Uterus (tissue), 4 donors: ENCODE measurements at places on chromosomes 2 and 18. TPM values are rescaled to one million over a fixed set of nuclear protein-coding genes. Genes with fewer than 3 reads are reported as not detected.

The PLA2R1 gene
- total RNA-seq: 24.5 TPM

The CDC42EP3 gene
- 66.9 TPM for total RNA-seq

The HIBCH gene
- 53.9 TPM for total RNA-seq

The REG3G gene
- total RNA-seq: not detected

The SPATS2L gene
- total RNA-seq: 66.1 TPM

The REEP1 gene
- 9.7 TPM for total RNA-seq

The ERFE gene
- not detected for total RNA-seq

The ANKRD30B gene
- not detected for total RNA-seq

The MFSD2B gene
- 1.4 TPM for total RNA-seq

The SATB2 gene
- 1.9 TPM for total RNA-seq

GRCh38 chr2:98388081-98388480 lies 41.8 kb downstream of the CNGA3 start:
- DNase-seq: no peak
- H3K27me3 ChIP-seq: no peaks in the 10 kb centered on the region
- no peaks in the 10 kb centered on the region for H3K36me3 ChIP-seq
- H3K4me3 ChIP-seq: no peak overlapping the region

GRCh38 chr18:65544701-65545100 lies 206.1 kb upstream of the CDH7 start:
- DNase-seq: no peak
- H3K27me3 ChIP-seq: no peaks in the 10 kb centered on the region
- H3K4me1 ChIP-seq: no peaks in the 10 kb centered on the region
- no peaks in the 10 kb centered on the region for H3K36me3 ChIP-seq
- no peak overlapping the region for H3K27ac ChIP-seq
- H3K4me3 ChIP-seq: no peak overlapping the region

DNA sequence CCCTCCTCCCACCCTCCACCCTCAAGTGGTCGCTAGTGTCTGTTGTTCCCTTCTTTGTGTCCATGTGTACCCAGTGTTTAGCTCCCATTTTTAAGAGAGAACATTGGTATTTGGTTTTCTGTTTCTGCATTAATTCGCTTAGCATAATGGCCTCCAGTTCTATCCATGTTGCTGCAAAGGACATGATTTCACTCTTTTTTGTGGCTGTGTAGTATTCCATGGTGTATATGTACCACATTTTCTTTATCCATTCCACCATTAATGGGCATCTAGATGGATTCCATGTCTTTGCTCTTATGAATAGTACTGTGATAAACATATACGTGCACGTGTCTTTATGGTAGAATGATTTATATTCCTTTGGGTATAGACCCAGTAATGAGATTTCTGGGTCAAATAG lies 42.9 kb downstream of the TSPYL6 start:
- H3K4me1 ChIP-seq: no peaks in the 10 kb centered on the region
- no peaks in the 10 kb centered on the region for H3K36me3 ChIP-seq
- H3K27ac ChIP-seq: no peak overlapping the region
- no peak for DNase-seq

- no peak overlapping the region for H3K27ac ChIP-seq
- no peaks in the 10 kb centered on the region for H3K4me1 ChIP-seq
- DNase-seq: no peak
These were observed 563.9 kb downstream of the DCC start for GRCh38 chr18:52903857-52904256.

- H3K4me1 ChIP-seq: no peaks in the 10 kb centered on the region
- no peaks in the 10 kb centered on the region for H3K36me3 ChIP-seq
- no peak for DNase-seq
- no peaks in the 10 kb centered on the region for H3K27me3 ChIP-seq
- no peak overlapping the region for H3K4me3 ChIP-seq
These were observed 2089.7 kb upstream of the CELF4 start for GRCh38 chr18:39655341-39655740.

DNA sequence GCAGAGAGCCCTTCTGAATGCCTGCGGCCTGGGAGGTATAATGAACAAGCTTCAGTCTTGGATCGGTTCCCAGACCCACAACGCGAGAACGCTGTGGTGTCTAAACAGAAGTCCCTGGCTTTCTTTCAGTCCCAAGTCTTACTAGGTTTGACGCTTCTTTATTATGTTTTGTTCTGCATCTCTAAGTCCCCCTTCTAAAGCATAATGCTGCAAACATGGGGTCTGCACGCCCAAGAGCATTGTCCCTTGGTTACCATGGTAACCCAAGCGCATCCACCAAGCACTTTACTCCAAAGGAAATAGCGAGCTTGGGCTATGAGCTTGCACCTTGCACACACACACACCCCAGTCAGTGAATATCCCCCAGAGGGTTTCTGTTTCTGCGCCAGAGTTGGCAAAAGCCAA lies 193.7 kb downstream of the INO80D start:
- no peaks in the 10 kb centered on the region for H3K27me3 ChIP-seq
- no peak overlapping the region for H3K27ac ChIP-seq
- H3K36me3 ChIP-seq: no peaks in the 10 kb centered on the region
- H3K4me1 ChIP-seq: no peaks in the 10 kb centered on the region

GRCh38 chr2:113273981-113274380 lies 4.7 kb downstream of the PAX8 start:
- H3K27ac ChIP-seq: no peak overlapping the region
- DNase-seq: no peak
- H3K4me1 ChIP-seq: no peaks in the 10 kb centered on the region
- no peaks in the 10 kb centered on the region for H3K36me3 ChIP-seq
- H3K4me3 ChIP-seq: no peak overlapping the region
- H3K27me3 ChIP-seq: peaks cover 54% of the 10 kb centered on the region

- DNase-seq: no peak
- H3K4me1 ChIP-seq: peaks cover 7% of the 10 kb centered on the region
- H3K4me3 ChIP-seq: no peak overlapping the region
- no peaks in the 10 kb centered on the region for H3K27me3 ChIP-seq
These were observed 1.5 kb downstream of the NDC80 start for GRCh38 chr18:2572892-2573291.

GRCh38 chr2:206127656-206128055 lies 31.6 kb downstream of the NDUFS1 start:
- no peak overlapping the region for H3K4me3 ChIP-seq
- H3K4me1 ChIP-seq: no peaks in the 10 kb centered on the region
- DNase-seq: no peak
- no peaks in the 10 kb centered on the region for H3K36me3 ChIP-seq
- H3K27ac ChIP-seq: no peak overlapping the region
- H3K27me3 ChIP-seq: no peaks in the 10 kb centered on the region

- no peaks in the 10 kb centered on the region for H3K36me3 ChIP-seq
- no peak overlapping the region for H3K4me3 ChIP-seq
These were observed 139.9 kb downstream of the TANC1 start for GRCh38 chr2:159108181-159108893.

DNA sequence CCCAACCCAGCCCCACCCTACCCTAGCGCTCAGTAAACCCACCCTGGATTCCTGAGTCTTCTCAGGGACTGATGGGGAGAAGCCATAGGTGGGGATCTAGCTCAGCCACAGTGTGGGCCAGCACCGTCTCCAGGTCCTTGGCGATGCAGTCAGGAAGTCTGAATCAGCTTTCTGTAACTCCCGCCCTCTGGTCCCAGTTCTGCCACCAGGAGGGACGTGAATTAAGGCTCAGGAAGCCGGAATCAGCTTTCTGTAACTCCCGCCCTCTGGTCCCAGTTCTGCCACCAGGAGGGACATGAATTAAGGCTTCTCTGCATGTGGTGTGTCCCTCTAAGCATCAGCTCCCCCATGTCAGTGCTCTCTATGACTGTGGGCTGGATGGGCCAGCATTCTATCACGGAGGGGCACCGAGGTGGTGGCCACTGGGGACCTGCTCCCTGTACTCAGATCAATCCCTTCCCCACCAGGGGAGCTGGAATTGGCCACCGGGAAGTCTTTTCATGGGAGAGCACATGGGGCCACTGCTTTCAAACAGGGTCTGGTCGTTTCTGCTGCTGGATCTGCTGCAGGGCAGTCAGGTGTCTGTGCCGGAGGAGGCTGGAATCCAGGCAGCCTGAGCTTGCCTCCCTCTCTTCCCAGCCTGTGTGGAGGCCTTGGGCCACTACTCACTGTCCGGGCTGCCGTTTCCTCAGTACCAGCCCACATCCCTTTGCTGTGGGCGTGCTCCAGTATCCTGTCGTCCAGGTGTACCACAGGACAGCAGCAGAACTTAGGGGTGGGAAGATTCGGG lies 24.7 kb downstream of the ASB18 start:
- peaks cover 5% of the 10 kb centered on the region for H3K4me1 ChIP-seq
- no peak overlapping the region for H3K27ac ChIP-seq
- DNase-seq: no peak
- H3K27me3 ChIP-seq: peaks cover 24% of the 10 kb centered on the region

GRCh38 chr18:36307513-36307912 lies 10.0 kb downstream of the FHOD3 start:
- no peaks in the 10 kb centered on the region for H3K4me1 ChIP-seq
- no peaks in the 10 kb centered on the region for H3K27me3 ChIP-seq
- H3K36me3 ChIP-seq: no peaks in the 10 kb centered on the region
- DNase-seq: no peak

- no peaks in the 10 kb centered on the region for H3K36me3 ChIP-seq
- no peak for DNase-seq
- H3K27me3 ChIP-seq: no peaks in the 10 kb centered on the region
These were observed 137.4 kb downstream of the ACOXL start for GRCh38 chr2:110869472-110870446.

GRCh38 chr18:51491678-51492372 lies 294.3 kb upstream of the MEX3C start:
- no peak overlapping the region for H3K27ac ChIP-seq
- H3K27me3 ChIP-seq: no peaks in the 10 kb centered on the region
- no peaks in the 10 kb centered on the region for H3K4me1 ChIP-seq
- DNase-seq: no peak
- H3K4me3 ChIP-seq: no peak overlapping the region
- no peaks in the 10 kb centered on the region for H3K36me3 ChIP-seq

GRCh38 chr2:10034333-10035052 lies 8.9 kb upstream of the KLF11 start:
- H3K27me3 ChIP-seq: no peaks in the 10 kb centered on the region
- no peak overlapping the region for H3K27ac ChIP-seq
- DNase-seq: no peak
- no peaks in the 10 kb centered on the region for H3K36me3 ChIP-seq

DNA sequence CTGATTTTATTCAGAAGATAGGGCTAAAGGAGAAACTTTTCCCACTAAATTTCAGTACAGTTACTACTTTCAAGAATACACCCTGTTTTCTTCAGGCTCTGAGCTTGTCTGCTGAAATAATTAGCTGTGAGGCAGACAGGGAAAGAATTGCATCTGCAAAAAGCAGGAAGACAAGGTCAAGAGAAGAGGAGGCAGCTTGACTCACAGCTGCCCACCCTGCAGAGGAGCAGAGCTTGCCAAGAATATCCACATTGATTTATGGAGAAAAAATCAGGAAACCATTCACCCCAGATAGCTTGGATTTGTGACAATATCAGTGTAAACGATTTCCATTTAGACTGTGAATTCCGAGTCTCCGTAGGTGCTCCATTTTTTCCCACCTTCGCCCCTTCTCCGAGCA lies 49.0 kb downstream of the ACTR2 start:
- no peak overlapping the region for H3K4me3 ChIP-seq
- DNase-seq: no peak
- H3K27ac ChIP-seq: peak overlapping the region; percentile 23
- H3K4me1 ChIP-seq: no peaks in the 10 kb centered on the region
- H3K27me3 ChIP-seq: no peaks in the 10 kb centered on the region

GRCh38 chr2:75606761-75607399 lies 39.7 kb upstream of the MRPL19 start:
- H3K27ac ChIP-seq: no peak overlapping the region
- H3K4me1 ChIP-seq: no peaks in the 10 kb centered on the region
- H3K36me3 ChIP-seq: no peaks in the 10 kb centered on the region
- no peak for DNase-seq
- H3K4me3 ChIP-seq: no peak overlapping the region

- no peaks in the 10 kb centered on the region for H3K4me1 ChIP-seq
- H3K4me3 ChIP-seq: no peak overlapping the region
- H3K27me3 ChIP-seq: no peaks in the 10 kb centered on the region
- no peaks in the 10 kb centered on the region for H3K36me3 ChIP-seq
- DNase-seq: no peak
- no peak overlapping the region for H3K27ac ChIP-seq
These were observed 119.3 kb downstream of the ABCA12 start for GRCh38 chr2:215019085-215019484.

GRCh38 chr2:83481436-83481835 lies 977.6 kb downstream of the SUCLG1 start:
- no peak for DNase-seq
- H3K27me3 ChIP-seq: no peaks in the 10 kb centered on the region
- H3K27ac ChIP-seq: no peak overlapping the region
- no peaks in the 10 kb centered on the region for H3K4me1 ChIP-seq

DNA sequence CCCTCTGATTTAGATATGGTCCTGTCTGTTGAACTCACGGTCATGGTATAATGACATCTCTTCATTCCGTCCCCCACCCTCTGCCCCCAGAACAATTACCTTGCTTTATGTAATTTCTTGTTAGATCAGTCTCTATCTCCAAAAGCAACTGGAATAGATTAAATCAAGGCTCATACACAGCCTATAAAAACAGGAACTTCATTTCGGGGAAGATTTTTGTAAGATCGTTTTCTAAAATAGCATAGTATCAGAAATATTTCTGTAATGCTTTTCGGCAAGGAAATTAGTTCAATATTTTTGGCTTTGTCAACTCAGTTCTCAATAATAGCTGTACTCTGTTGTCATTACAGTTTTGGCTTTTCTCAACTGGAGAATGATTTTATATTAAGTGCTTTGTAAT lies 157.2 kb downstream of the FMNL2 start:
- H3K27me3 ChIP-seq: no peaks in the 10 kb centered on the region
- no peaks in the 10 kb centered on the region for H3K4me1 ChIP-seq
- no peaks in the 10 kb centered on the region for H3K36me3 ChIP-seq
- H3K4me3 ChIP-seq: no peak overlapping the region

DNA sequence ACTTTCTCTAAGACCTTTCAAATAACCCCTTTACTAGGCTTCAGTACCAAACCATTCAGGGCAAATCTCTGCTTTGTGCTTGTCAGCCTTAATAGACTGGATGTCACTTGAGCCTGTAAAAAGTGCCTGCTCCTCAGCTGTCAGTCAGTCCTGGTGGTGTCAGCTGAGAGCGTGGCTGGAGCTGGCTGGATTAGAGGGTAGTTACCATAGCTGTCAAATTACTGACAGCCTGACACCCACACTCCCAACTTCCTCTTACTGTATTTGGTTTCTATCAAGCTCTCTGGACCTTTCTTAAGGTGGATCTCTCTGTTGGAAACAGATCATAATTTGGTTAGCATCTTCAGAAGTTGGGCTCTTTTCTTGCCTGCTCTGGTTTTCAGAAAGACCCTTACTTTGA lies 371.4 kb upstream of the ATP5MC3 start:
- no peak overlapping the region for H3K27ac ChIP-seq
- no peaks in the 10 kb centered on the region for H3K27me3 ChIP-seq
- H3K4me1 ChIP-seq: no peaks in the 10 kb centered on the region

- DNase-seq: no peak
- H3K4me3 ChIP-seq: no peak overlapping the region
- no peak overlapping the region for H3K27ac ChIP-seq
- no peaks in the 10 kb centered on the region for H3K4me1 ChIP-seq
- H3K27me3 ChIP-seq: no peaks in the 10 kb centered on the region
These were observed 21.2 kb upstream of the ODC1 start for GRCh38 chr2:10469301-10469700.

GRCh38 chr2:98691303-98691702 lies 39.6 kb downstream of the MGAT4A start:
- no peak overlapping the region for H3K4me3 ChIP-seq
- H3K4me1 ChIP-seq: no peaks in the 10 kb centered on the region
- no peak overlapping the region for H3K27ac ChIP-seq
